ENCODE measurements at places on chromosomes 6 and 20.
A peak's percentile ranks its signal among the peaks of the same experiment; 100 is the strongest.

DNA sequence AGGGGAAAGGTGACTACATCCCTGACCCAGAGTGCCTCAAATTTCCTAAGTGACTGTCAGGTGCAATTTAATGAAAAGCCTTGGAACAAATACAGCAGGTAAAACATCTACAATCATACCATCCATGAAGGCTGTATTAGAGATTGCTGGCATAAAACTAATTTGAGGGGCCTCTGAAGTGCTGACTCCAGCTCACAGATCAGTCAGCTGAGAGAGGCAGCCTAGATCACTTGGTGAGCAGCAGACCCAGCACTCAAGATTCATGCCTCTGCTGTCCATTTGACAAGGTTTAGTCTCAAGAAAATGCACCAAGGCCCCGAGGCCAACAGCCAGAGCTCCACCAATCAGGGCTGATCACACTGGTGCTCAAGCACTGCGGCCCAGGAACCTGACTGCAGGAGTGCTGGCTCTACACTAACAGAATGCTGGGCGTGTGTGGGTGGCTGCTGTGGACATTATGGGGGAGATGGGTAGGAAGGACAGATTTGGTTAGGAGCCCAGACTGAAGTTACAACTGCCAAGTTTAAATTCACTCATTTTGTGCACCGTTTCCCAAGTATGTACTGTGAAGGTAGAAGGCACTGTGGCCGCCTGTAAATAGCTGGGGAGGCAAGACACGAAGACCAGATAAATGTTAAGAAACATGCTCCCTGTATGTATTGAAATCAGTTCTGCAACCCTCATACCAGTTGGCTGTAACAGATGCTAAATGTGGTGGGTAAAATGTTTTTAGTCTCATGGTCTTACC, 28.2 kb downstream of the SNX5 start:
- DNase-seq, result no peak

- DNase-seq, result peak; percentile 72
Observed at GRCh38 chr6:110404607-110405006, 10.8 kb downstream of the DDO start.

DNA sequence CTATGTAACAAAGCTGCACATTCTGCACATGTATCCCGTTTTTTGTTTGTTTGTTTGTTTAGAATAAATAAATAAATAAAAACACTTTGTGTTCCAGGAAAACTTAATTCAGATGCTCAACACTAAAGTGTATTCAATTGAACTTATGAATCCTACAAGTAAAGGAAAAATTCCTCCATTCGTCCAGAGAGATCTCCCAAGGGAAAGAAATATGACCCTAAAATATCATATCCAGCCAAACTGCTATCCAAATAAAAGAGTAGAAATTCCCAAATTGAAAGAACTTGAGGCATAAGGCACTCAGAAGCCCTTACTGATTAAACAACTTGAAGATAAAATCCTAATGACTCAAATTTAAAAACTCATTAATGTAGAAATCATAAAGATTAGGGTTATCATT, 90.4 kb downstream of the MOXD1 start:
- no peak for DNase-seq

GRCh38 chr6:25801436-25801835, 30.4 kb downstream of the SLC17A1 start:
- DNase-seq, result no peak

- DNase-seq, result no peak
Observed at GRCh38 chr6:130965656-130966055, 97.4 kb downstream of the EPB41L2 start.

DNA sequence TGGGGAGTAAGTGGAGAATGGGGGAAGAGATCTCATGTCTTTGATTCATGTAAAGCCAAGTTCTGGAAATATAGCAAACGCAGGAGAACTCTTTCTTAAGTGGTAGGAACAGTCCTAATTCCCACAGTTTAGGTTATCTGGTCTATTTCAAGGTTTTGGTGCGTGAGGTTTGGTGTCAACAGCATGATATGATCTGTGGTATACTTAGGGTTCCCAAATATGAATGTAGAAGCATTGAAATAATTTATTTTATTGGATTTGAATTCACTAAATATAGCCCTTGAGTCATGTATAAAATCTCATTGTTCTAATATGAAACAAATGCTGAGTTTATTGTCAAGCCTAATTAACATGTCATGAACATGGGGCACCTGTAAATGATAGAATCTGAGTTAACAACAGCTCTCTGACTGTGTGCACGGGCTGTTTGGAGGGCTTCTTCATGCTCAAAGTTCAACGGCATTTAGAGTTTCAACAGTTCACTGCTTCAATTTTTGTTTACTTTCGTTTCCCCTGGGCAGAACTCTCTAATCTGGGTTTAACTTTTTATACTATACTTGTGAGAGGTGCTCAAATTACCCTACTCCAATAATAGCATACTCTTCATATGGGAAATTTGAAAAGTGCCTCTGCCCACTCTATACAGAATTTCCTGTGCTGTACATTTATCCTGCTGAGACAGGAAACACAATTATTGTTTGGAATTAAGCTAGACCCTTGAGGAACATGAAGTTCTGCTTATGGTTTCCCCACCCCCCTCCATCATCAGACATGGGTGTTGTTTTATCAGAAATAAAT, 236.3 kb upstream of the ZNF217 start:
- peak; percentile 75 for DNase-seq

GRCh38 chr6:144955392-144955791, 670.3 kb downstream of the UTRN start:
- no peak for DNase-seq

- DNase-seq, result no peak
Observed at GRCh38 chr6:163352011-163352685, 62.4 kb upstream of the QKI start.

- DNase-seq, result peak; percentile 91
Observed at GRCh38 chr6:137223370-137224131, 4.4 kb upstream of the IFNGR1 start.

DNA sequence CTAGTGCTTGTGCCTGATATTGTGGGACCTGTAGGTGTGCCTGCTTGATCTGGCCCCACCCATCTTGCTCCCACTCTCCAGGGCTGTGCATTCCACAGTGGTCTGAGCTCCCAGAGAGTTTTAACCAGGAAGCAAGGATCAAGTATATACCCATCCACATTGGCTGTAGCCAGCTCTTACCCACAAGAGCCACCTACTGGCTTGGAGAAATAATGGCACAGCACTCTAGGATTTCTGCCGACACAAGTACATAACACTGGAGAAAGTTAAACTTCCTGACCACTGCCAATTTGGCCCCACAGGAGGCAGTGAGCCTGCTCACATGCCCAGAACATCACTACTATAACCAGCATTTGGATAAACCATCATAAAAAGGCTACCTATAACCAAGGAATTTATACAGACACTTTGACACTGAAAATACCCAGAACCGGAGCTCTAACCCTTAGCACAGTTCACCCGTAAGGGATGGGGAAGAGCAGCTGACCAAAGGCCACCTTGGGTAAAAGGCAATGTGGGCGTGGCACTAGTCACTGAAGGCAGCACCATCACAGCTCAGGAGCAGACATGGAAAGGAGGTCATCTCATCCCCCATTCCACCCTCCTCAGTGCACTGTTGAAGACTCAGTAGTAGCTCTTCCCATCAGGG, 440.4 kb downstream of the BTBD3 start:
- DNase-seq, result no peak

- peak; percentile 93 for DNase-seq
Observed at GRCh38 chr6:18260448-18261106, 3.8 kb downstream of the DEK start.

Data from inflammatory macrophage treated with lipopolysaccharide for 1 hour (primary cell).